SK-MEL-5 (cell line): ENCODE measurements at places on chromosomes 6 and 20.

DNA sequence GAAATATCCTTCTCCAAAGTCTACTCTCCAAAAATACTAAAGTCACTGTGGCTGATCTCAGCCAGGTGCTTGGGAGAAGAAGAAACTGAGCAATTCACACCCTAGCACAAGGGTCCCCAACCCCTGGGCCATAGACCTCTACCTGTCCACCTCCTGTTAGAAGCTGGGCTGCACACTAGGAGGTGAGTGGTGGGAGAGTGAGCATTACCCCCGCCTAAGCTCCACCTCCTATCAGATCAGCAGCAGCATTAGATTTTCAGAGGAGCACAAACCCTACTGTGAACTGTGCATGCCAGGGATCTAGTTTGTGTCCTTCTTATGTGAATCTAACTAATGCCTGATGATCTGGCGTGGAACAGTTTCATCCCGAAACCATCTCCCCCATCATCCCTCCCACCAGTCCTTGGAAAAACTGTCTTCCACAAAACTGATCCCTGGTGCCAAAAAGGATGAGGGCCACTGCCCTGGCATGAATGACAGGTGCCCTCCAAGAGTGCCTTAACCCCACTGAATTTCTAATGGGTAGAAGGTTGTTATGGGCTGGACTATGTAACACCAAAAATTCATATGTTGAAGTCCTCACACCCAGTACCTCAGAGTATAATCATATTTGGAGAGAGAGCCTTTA lies 109.2 kb upstream of the CDYL start:
- DNase-seq = no peak

DNA sequence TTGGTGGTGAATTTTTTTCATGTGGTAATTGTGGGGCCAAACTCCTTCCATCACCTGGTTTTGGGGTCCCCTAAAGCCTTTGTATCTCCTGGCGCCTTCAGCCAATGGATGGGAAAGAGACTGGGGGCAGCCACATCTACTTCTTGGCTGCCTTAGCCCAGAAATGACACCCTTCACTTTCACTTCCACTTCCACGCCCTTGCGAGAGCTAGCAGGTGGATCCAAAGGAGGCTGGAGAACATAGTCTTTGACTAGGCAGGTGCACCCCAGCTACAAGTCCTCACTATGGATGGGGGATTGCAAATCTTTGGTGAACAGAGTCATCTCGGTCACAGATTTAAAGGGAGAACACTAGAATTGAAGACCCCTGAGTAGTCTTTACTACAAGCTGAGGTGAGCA lies 70.8 kb downstream of the NDUFAF5 start:
- no peak for DNase-seq

DNA sequence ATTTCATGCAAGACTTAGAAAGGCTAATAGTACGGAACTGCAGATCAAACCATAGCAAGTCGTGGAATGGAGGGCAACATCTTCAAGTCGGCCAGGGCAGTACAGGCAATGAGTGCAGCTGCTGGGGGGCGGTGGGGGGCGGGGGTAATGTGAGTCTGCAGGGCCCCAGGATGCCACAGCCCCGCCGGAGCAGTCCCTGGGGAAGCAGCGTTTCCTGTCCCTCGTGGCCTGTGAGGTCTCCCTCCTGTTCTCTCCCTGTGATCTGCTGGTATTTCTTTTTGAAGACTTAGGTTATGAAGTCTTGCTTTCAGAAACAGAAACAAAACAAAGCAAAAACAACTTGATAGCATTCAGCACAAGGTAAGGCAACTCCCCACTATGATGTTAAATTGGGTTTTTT lies 351.9 kb downstream of the FOXA2 start:
- DNase-seq = no peak

GRCh38 chr6:12976366-12976765 lies 259.8 kb downstream of the PHACTR1 start:
- no peak for DNase-seq

GRCh38 chr6:411402-412145 lies 20.0 kb downstream of the IRF4 start:
- DNase-seq = no peak

- no peak for DNase-seq
Measured at GRCh38 chr20:45337367-45338120, 10.7 kb downstream of the SDC4 start.

DNA sequence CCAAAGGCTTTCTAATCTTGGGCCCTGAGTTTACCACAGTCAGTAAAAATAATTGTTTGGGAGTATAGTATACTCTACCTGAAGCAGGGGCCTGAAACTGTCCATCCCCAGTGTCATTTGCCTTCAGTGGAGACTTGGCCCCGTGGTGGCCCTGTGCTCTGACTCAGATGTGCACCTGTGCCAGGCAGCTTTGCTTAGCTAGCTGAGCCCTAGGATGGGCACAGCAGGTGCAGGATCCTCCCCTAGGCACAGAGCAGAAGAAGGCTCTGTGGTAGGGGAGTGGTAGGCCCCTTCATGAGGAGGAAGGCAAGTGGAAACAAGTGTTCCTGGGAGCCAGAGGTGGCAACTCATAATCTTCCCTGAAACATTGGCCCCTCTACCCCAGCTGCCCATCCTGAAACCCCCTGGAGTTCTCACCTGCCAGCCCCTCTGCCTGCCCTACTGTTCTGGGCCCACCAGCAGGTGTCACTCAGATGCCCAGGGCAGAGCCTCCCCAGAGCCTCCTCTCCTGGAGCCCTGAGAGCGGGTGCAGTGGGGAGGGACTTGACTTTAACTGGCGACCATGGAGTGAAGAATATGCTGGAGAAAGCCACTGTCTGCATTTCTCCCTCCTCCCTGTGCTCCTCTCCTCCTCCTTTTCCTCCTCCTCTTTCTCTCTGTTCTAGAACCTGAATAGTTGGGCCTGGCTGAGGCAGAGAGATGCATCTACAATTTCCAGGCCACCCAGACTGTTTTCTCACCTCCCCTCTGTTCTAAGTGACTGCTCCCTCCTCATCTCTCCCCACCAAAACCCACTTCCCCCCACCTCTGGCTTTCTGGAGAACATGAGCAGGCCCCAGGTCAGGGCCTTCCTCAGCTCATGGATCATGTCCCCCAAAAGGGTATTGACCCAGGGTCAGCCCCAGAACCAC lies 2.9 kb downstream of the CPNE5 start:
- no peak for DNase-seq

- DNase-seq = peak; percentile 93
Measured at GRCh38 chr6:37222125-37222967, 35.2 kb upstream of the TBC1D22B start.

GRCh38 chr6:159513914-159514313 lies 179.1 kb downstream of the SOD2 start:
- DNase-seq = no peak

GRCh38 chr20:51828762-51829161 lies 26.4 kb upstream of the SALL4 start:
- DNase-seq = no peak

DNA sequence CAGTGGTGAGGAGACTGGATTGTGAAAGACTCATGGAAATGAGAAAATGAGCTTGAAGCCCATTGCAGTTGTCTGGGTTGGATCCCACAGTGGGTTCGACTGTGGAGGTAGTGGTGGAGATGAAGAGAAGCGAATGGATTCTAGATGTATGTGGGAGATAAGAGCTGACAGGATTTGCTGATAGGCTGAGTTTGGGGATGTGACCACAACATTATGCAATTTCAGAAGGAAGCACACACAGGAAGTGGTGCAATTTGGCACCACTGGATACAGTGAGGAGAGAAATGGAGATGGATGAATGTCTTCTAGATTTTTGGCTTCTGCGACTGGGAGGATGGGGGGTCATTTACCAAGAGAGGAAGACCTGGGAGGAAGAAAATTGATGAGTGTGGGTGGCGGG lies 64.4 kb upstream of the MAFB start:
- DNase-seq = no peak

DNA sequence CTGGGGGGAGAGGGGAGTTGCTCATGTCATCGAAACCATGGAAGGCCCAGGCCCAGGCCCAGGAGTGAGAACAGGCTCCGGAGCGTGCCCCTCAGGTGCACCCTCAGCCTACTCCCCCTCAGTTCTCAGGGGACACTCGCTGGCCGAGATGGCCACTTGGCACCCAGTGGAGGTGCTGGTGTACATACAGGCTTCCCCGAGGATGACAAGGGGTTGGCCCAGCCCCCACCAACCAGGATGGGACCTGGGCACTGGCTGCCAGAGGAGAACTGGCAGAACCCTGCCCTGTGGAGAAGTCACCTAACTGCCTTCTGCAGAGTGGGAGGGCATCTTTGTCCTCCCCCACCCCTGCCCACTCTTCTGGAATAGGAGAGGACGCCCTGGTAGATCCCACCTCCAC lies 9.5 kb downstream of the NKX2-2 start:
- no peak for DNase-seq

GRCh38 chr6:20338156-20338555 lies 63.5 kb upstream of the E2F3 start:
- DNase-seq = no peak

GRCh38 chr20:1370548-1371110 lies 22.2 kb downstream of the FKBP1A start:
- no peak for DNase-seq

GRCh38 chr6:163814494-163815364 lies 400.2 kb downstream of the QKI start:
- no peak for DNase-seq

DNA sequence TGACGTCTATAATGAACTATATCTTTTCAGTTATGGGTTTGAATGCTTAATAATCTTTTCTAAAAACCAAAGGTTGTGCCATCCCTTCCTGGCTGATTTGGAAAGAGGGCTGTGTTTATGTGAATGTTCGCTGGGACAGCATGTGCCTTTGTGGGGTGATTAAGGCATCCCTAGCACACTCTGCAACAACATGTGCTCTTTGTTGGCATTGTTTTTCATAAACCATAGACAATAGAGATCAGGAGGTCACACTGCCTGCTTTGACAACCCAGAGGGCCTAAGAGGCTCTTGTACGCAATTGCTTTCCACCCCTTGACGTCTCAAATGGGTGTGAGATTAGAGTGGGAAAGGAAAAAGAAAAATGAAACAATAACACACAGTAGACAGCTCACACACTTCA lies 116.0 kb downstream of the LRRC1 start:
- peak; percentile 79 for DNase-seq

DNA sequence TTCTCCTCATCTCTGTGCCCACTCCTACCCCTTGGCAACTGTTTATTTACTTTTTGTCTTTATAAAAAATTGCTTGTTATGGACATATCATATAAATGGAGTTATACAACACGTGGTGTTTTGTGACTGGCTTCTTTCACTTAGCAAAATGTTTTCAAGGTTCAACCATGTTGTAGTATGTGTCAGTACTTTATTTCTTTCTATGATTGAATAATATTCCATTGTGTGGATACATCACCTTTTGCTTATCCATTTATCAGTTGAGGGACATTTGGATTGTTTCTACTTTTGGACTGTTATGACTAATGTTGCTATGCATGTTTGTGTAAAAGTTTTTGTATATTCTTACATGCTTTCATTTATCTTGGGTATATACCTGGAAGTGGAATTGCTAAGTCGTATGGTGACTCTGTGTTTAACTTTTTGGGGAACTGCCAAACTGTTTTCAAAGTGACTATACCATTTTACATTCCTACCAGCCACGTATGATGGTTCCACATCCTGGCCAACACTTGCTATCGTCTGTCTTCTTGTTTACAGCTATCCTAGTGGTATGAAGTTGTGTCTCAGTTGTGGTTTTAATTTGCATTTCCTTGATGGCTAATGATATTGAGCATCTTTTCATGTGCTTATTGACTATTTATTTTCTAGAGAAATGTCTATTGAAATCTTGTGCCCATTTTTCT lies 84.4 kb downstream of the SLX4IP start:
- DNase-seq = no peak

DNA sequence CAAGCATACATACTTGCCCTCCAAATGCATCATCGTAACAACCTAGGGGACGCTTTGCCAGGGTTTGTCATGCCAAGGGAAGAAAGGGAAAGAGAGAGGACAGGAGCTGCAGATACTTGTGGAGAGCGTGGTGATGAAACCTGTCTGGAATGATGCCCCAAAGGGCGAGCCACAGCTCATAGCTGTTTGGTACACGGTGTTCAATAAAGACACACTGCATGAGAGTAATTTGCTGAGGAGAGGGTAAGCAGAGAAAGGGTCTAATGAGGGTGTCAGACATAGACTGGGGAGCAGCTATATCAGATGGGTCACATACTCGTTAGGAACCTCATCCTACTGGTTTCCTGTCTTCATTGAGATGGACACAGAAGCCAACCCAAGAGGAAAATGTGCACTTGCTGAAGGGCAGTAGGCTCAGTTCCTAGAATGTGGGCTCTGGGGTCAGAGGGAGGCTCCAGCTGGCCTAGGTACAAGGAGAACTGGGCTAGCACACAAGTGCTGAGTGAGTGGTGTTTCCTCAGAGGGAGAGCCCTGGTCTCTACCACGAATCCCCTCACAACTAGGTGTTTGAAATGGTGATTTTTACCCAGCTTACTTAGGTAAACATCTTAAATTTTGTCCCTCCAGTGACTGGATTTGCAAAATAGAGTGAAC lies 5.2 kb upstream of the FOXO3 start:
- DNase-seq = no peak

GRCh38 chr6:111468329-111469012 lies 14.5 kb downstream of the REV3L start:
- DNase-seq = no peak

DNA sequence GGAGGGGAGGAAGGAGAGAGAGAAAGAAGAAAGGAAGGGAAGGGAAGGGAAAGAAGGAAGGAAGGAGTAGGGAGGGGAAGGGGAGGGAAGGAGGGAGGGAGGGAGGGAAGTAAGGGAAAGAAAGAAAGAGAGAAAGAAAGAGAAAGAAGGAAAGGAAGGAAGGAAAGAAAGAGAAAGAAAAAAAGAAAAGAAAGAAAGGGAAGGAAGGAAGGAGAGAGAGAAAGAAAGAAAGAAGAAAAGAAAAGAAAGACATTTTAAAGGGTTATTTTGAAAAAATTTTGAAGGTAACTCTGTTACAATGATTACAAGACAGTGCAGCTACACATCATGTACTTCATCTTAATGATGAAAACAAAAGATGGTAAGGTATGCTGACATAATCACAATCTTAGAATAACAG lies 3.9 kb downstream of the KIAA0319 start:
- DNase-seq = no peak

- no peak for DNase-seq
Measured at GRCh38 chr6:82204020-82204419, 43.5 kb downstream of the IBTK start.

DNA sequence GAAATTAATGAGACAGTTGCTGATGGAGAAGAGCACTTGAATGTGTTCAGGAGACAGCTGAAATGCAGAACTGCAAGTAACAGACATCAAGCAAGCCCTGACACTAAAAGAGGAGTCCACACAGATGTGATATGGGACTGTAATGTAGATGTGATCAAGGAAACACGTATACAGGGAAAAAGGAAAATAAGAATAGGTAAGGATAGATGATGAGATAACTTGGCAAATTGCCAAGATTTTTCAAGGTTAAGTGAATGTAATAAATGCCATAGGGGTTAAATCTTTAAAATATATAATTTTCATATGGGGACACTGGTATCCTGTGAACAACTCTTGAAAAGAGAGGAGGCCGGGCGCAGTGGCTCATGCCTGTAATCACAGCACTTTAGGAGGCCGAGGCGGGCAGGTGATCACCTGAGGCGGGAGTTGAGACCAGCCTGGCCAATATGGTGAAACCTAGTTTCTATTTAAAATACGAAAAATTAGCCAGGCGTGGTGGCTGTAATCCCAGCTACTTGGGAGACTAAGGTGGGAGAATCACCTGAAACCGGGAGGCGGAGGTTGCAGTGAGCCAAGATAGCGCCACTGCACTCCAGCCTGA lies 7.2 kb upstream of the SNX14 start:
- no peak for DNase-seq
